Activated gamma-delta T cell (primary cell): ENCODE measurements at places on chromosomes 16 and 17.

DNA sequence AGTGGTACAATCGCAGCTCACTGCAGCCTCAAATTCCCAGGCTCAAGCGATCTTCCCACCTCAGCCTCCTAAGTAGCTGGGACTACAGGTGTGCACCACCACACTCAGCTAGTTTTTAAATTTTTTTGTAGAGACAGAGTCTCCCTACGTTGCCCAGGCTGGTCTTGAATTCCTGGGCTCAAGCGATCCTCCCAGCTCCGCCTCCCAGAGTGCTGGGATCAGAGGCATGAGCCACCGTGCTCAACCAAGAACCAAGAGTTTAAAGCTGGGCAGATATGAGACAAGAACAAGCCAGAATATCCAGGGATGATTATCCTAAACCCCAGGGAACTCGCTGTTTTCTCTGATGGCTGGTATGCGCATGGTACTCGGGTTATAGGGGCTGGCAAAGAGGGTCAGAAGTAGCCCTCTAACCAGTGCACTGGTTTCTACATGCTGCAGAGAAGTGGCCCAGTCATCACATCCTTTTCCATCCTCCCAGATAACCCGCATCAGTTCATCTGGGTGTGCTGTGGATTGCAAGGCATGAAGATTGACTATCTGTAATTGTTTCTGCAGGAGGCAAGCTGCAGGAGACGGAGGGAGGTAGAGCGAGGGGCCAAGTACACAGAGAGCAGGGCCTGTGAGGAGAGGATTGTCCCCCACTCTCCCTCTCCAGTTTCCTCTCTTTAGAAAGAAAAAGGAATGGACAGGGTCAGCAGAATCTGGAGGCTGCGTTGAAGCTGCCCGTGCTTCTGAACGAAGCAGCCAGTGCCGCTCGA is 33.6 kb upstream of the TOB1 start:
- no peak for DNase-seq

DNA sequence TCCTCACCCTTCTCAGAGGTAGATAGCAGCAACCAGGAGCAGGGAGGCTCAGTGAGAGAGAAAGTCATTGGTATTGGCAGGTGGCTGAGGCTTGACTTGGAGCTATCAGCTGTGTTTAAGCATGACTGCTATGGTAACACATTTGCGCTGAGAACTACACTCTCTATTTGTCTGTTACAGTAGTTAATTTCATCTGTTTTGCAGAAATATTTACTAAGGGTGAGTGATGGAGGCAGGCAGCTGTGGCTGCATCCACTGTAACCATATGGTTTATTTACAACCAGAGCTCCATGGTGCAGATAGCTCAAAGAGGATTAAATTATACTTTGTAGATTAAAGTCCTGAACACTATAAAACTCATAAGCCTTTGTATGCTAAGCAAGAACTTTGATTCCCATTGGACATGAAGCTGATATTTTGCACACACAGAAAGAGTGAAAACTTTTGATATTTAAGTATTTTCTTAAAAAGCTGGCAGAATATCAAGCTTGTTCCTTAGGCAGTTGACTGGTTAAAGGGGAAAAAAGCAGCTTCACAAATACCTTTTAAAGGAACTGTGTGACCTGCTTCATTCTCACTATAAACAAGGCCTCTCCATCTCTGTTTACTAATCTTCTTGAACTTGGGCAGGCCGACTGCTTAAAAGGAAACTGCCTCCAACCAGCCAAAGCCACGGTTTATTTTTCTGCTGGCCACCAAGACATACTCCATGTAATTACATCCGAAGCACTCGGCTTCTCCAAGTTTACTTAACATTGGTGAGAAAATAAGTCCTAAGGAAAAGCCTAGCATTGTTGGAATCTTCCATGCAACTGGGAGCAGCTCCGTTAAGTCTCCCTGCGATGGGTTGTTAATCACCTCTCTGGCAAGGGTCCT is 299.8 kb upstream of the ZFHX3 start:
- no peak for DNase-seq

GRCh38 chr16:85610059-85610445 is 3.1 kb upstream of the GSE1 start:
- DNase-seq: no peak

DNA sequence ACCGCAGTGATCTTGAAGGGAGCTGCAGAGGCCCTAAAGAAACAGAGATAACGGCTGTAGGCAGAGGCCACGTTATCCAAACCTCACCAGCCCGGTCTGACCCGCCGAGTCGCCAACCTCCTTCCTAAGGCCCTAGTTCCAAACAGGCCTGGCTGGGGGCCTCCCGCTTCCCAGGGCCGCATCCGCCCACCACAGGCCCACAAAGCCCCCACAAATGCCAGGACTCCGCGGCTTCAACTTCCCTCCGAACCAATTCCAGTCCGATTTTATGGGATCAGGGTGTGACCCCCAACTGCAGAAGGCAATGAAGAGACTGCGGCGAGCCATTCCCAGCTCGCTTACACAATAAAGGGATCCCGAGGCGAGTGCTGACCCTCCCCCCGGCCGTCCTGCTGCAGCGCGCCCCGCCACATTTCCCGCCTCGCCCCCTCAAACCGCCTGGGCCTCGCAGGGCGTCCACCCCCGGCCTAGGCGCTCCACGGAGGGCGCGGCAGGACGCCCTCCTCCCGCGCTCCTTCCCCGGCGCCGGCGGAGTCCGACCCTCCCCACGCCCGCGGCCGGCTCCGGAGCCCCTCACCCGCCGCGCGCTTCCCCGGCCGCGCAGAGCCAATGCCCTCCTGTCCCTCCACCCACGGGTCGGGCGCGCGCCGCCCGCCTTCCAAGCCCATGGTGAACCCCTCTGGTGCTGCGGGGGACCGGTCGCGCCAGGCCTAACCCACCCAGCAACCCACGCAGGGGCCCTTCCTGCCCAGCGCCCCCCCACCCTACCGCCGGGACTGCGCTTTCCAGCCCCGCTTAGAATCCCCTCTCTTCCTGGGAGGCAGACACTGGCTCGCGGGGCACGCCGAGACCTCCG is 926 bp downstream of the MYH10 start:
- DNase-seq: peak; percentile 16

DNA sequence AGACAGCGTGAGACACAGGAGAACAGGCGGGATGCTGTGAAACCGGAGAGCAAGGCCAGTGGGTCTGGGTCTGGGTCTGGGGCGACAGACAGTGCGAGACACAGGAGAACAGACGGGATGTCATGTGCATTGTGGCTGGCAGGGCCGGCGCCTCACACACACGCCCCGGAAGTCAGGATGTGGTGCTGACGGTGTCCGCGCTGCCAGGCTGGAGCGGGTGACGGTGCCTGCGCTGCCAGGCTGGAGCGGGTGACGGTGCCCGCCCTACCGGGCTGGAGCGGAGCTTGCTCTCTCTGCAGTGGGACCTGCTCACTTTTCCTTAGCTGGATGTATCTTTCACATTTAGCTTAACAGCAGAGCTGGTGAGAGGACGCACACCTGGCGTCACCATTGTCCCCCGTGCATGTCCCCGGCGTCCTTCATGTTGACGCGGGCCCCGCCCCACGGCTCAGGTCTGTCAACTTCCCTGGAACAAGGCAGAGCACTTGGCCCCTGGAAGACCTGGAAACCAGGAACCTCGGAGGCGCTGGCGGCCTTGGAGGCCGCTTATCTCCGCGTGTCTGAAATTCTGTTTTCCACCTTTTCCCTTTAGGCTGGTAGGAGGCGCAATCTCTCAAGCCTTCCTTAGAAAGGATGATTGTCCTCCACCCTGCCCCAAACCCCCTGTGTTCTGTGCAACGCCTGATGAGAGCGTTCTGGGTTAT is 43.0 kb upstream of the ZNF750 start:
- DNase-seq: peak; percentile 91

DNA sequence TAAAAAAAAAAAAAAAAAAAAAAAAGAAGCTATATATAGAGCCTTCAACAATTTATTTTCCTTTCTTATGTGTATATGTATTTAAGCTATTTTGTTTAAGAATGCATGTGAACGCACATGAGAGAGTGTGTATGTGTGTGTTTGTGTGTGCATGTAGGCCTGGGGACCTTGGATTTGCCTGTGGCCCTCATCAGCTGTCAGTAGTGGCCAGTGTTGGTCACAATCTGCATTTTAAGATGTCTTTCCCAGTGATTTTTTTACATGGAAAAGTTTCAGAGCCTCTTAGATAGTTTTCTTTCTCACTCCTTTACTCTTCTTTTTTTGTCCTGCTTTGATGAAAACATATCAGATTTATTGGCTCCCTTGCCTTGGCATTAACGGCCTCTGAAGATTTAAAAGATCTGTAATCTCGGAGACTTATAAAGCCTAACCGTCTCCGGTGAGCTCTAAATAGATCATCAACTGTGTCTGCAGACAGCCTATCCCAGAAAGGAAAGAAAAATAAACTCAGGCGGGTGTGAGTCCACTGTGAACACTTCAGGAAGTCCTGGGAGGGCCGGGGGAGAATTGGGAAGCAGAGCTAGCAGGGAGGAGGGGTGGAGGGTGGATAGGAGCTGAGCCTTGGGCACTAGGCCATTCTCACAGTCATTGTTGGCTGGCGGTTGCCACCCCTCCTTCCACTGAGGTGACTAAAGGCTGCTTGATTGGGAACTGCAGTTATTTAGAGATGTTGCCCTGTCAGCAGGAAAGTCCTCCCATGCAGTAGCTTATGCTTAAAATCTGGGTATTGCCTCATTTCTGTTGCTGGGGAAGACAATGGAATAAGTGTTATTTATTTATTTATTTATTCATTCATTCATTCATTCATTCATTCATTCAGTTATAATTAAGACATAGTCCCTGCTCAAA is 86.8 kb downstream of the WWP2 start:
- no peak for DNase-seq

- no peak for DNase-seq
These were observed 2.0 kb downstream of the TRPV2 start for GRCh38 chr17:16417399-16417798.

GRCh38 chr16:450385-450784 is 24.9 kb downstream of the RAB11FIP3 start:
- no peak for DNase-seq

DNA sequence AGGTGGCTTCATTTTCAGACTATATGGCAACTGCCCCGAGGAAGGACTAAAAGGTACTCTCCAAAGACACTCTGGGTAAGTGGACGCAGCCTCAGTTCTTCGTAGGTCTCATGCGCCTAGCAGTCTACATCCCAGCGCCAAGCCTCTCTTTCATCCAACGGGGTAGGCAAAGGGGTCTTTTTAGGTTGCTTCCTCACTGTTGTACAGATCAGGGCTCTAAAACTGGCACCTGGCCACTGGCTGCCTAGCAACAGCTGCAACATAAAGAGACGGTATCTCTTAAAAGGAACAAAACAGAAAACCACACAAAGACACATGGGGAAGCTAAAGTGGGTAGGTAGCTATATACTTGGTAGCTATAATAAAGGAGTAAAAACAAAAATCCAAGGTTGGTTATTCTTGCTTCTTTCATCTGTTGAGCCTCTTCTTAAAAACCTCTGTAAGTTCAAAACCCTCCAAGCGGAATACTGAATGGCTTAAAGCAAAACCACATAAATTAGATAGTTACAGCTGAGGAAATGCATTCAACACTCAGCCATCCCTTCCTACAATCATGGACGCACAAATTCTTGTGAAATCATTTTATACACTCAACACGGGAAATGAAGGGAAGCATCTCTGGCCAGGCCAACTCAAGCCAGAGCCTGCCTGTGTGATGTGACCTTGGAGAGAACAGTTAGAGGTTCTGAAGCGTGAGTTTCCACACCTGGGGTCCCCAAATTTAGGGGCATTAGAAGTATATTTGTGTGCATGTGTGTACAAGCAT is 22.7 kb downstream of the CYTH1 start:
- DNase-seq: no peak

DNA sequence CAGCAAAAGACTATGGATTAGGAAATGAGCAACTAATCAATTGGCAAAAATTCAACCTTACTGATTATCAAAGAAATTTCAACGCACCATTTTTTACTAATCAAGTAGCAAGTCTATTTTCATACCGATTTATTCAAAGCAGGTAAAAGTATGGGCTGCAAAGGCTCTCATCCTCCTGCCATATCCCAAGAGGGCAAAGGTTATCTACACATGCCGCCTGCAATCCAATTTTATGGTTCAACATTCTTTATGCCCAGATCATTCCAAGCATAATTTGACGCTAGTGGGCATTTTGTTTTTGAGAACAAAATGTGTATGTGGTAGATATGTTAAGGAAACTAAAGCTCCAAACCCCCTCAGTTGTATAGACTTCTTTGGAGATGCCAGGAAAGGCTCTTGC is 270.6 kb downstream of the MAF start:
- no peak for DNase-seq

DNA sequence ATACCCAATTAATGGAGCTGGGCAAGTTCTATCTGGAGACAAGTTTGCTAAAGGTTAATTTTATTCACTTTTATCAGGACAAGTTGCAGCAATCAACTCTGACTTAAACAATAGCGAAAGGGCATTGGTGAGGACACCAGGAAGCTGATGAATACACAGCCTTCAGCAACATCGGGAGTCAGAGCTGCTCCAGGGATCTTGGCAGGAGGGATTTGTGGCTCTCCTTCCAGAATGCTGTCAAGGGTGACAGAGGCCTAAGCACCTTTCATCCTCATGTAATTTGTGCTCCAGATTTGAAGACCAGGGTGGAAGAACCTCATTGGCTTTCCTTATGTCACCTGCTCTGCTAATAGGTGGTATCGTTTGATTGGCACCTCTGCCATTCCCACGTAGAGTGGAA is 485.6 kb downstream of the NPIPA7 start:
- DNase-seq: no peak

- DNase-seq: no peak
These were observed 31.4 kb downstream of the ANKFN1 start for GRCh38 chr17:56184650-56185049.

- no peak for DNase-seq
These were observed 151.7 kb downstream of the CBLN1 start for GRCh38 chr16:49129935-49130334.

GRCh38 chr17:77036841-77037381 is 103.9 kb upstream of the SEC14L1 start:
- DNase-seq: no peak

DNA sequence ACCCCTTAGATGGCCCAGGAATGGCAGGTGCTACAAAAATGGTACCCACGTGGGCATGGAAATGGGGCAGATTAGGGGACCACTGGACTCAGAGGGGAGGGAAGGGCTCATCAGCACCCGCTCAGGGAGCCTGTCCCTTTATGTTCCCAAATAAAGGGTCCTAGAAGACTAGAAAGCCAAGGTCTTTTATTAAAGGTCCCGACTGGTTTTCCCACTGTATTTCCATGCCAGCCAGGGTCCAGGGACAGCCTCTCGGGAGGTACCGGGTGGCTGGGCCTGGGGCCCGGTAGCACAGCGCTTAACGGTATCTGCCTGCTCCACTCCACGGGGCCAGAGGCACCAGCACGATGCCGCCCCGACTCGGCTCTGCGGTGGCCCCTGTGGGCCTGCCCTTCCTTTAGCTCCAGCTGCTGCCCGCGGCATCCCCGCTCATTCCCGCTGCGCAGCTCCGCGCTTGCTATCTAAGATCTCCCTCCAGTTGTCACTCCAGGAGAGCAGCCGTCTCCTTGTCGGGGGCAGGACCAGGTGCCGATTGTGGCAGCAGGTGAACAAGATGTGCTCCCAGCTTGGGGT is 1.4 kb downstream of the NT5C start:
- DNase-seq: no peak

- no peak for DNase-seq
These were observed 327.9 kb downstream of the HS3ST4 start for GRCh38 chr16:26019381-26020242.

- DNase-seq: no peak
These were observed 8.6 kb downstream of the TAF1C start for GRCh38 chr16:84178146-84178765.

- DNase-seq: no peak
These were observed 2.9 kb downstream of the ATP6V0C start for GRCh38 chr16:2516391-2517240.
